Suppressor macrophage treated with lipopolysaccharide for 4 hours (primary cell): ENCODE measurements at places on chromosomes 1 and 21.
A peak's percentile ranks its signal among the peaks of the same experiment; 100 is the strongest.

GRCh38 chr1:19010995-19011844, 54.7 kb upstream of the IFFO2 start:
- DNase-seq: peak; percentile 95

DNA sequence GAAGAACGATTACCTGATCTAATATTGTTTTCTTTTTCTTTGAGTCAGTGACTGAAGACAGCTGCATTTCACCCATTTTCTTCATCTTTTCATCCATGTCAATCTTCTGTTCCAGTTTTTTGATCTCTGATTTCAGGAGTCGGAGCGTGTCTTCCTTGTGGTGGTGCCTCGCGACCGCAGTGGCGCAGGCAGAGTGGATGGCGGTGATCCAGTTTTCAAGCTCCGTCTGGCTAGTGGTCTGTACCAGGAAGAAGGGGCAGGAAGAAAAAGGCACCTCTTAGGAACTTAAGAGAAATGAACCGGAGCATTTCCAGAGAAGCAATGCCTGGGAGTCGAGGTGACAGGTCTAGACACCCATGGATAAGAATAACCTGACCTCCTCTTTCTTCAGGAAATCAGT, 118.3 kb downstream of the TIAM1 start:
- no peak for DNase-seq

GRCh38 chr1:50841791-50842387, 118.2 kb downstream of the FAF1 start:
- no peak for DNase-seq

DNA sequence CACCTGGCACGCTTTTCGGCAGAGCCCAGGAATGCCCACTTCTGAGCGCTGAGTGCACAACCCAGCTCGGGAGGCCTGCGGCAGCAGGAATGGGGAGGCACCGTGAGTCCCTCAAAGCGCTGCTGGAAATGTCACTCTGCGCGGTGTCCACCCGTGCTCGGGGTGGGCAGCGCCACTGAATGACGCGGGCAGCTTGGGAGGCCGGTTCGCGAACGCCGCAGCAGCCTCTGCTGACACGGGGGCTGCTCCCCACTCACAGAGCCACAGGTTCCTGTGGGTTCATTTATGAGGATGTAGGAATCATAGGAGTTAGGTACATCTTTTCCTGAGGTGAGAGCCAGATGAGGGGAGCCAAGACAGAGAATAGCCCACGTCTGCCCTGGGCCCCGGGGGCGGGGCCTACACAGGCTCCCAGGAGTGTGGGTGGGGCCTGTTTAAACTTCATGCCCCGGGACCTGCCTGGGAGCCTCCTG, 146.7 kb upstream of the COL6A1 start:
- no peak for DNase-seq

DNA sequence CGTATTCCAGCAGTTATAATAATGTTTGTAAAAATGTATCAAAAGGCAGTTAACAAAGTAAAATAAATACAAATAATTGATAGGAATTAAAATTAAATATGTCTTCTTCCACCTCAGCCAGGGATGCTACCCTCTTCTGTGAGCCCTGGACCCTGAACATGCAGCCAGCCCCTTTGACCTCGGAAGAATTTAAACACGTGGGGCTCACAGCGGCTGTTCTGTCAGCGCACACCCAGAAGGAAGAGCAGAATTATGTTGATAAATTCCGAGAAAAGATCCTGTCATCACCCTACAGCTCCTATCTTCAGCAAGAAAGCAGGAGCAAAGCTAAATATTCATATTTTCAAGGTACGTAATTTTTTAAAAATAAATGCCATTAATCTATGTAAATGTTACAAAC, 26.5 kb downstream of the UTS2 start:
- no peak for DNase-seq

DNA sequence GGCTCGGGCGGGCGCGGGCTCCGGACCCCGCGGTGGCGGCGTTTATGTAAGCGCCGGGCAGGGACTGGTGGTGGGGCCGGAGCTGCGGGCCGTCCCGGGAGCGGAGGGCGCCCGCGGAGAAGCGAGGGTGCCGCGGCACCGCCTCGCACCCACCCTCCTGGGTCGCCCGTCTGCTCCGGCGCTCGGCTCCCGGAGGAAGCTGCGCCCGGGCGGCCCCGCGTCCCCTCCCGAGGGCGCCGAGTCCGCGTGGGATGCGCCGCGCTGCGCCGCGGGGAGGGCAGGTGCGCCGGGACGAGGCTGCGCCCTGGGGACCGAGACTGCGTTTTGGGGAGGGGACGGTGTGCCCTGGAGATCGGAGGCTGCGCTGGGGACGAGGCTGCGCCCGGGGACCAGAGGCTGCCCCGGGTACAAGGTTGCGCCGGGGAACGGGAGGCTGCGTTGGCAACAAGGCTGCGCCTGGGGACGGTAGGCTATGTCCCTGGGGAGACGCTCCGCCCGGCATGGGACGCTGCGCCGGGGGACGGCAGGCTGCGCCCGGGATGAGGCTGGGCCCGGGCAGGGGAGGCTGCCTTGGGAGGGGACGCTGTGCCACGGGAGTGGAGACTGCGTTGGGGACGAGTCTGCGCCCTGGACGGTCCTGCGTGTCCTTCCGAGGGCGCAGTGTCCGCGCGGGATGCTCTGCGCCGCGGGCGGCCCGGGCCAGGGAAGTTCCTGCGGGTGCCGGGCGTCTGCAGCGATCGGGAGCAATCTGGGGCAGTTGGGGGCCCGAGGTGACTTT, 627 bp downstream of the ADARB1 start:
- peak; percentile 31 for DNase-seq

- no peak for DNase-seq
Observed at GRCh38 chr1:1347663-1348419, 1.4 kb downstream of the DVL1 start.

DNA sequence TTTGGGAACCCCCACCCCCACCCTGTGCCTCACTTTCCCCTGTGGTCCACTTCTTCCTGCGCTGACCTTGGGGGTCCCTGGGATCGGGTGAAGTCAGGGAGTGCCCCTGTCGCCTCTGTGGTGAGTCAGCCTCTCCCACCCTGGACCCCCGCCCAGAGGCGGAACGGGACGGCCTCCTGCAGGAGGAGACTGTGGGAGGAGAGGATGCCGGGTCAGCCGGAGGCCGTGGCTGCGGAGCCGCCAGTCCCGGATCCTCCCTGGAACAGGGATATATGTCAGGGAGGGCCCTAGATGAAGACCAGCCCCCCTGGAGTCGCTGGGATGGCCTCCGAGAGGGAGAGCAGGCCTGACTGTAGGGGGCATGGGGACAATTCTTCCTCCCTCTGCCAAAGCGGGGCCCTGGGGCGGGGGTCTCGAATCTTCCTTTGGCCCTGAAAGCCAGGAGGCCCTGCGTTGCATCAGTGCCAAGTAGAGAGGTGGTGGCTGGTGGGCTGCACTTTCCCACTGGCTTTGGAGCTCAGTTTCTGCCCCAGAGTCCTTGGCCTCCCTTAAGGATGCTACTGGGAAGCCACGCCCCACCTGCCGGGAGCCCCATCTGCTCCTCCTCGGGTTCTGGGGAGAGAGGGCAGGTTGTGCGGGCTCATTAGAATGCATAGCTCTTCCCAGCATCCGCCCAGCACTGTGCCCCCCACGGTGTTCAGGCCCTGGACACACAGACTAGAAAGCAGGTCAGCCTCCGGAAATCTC, 930 bp downstream of the ARHGEF10L start:
- no peak for DNase-seq

GRCh38 chr1:69459244-69459643, 108.5 kb upstream of the LRRC7 start:
- DNase-seq: no peak

DNA sequence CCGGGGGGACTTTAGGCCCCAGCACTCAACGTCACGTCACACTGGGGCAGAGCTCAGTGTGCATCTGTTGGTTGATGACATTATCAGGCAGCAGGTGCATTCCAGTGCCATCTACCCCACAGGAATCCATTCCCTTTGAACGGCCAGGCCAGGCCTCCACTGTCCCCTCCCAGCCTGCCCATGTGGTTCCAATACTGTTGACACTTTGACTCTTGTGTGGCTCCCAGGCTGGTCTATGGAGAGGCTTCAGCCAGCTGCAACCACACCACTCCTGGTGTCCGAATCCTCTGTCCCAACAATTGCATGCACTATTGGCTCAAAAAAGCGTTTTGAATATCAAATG, 92.0 kb upstream of the SIM2 start:
- no peak for DNase-seq

DNA sequence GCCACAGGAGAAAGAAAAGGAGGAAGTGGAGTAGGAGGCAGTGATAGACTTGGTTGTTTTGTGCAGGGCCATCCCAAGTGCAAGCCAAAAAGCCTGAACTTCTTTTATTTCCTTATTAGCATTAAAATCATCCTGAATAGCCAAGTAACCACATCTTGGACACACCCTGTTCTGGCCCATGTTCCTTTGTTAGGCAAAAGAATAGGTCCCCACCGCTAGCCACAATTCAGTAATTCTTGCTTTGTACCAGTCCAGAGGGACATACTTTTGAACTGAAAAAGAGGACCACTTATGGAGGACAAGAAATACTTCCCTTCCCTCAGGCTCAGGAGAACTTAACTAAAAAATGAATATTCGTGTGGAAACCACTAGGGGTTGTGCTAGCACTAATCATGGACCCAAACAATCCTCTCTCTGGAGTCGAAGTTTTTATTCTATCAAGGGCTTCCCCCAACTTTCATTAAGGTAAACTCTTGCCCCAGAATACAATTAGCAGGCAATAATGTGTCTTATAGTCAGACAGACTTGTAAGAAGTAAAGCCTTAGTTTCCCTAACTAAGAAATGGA, 19.4 kb downstream of the TNFSF4 start:
- no peak for DNase-seq

GRCh38 chr1:155019377-155020245, 14.0 kb downstream of the DCST2 start:
- no peak for DNase-seq

DNA sequence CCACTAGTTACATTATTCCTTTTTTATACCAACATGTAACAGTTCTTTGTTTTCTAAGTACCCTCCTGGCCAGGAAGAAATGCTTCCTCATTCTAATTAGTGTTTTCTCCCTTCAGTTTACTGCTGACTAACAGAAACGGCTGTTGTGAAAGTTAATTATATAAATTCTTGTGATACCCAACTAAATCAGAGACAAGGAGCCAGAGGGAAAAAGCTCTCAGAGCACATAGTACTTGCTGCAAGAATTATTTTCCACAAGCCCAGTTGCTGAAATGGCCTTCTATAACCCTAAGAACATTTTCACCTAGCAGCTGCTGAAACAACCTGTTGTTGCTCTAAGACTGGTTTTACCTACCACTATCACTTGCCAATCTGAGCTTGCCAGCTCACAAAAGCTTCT, 82.4 kb downstream of the FAF1 start:
- peak; percentile 9 for DNase-seq

- DNase-seq: no peak
Observed at GRCh38 chr1:25698252-25698651, 81.7 kb downstream of the MAN1C1 start.

- DNase-seq: no peak
Observed at GRCh38 chr1:218673170-218673569, 328.0 kb downstream of the TGFB2 start.

- no peak for DNase-seq
Observed at GRCh38 chr1:30834253-30834652, 74.3 kb downstream of the SDC3 start.

DNA sequence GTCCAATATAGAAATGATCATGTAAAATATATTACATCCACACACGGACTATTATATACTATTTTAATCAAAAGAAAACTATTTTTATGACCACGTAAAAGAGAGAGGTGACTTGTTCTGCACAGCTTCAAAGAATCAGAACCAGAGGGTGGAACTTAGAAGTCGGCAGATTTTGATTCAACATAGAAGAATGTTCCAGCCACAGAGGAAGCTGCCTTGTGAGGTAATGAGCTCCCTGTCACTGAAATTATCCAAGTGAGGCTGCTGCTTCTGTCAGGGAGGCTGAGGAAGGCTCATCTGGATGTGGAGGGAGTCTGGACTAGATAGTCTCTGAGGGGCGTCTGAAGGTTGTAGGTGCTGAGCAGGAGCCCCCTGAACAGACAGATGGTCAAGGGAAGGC, 2.7 kb downstream of the PLEKHA6 start:
- no peak for DNase-seq

DNA sequence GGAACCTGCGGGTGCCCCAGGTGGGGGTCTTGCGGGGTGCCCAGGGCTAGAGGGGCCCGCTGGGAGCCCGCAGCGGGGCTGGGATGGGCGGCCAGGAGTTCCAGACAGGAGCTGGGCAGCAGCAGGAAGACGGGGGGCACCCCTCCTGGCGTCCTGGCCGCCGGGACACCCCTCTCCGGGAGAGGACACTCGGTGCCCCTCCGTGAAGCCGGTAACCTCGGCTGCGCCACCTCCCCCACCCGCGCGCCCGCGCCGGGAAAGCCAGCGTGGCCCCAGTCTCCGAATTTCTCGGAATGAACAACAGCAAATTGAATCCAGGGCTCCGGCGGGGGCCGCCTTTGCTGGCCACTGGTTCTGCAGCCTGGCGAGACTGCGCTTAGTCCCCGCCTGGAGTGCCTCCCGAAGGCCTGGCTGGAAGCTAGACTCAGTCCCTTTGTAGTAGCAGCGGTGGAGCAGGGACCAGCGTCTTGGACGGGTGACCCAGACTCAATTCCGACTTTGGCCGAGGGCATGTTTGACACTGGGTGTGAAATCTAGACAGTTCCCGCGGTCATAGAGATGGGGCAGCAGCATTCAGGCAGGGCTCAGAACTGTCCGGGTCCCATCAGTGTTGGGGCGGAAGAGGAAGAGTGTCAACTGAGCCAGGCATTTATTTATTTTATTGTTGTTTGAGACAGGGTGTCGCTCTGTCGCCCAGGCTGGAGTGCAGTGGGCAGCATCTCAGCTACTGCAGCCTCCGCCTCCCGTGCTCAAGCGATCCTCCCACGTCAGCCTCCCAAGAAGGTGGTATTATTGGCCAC, 773 bp downstream of the IFNGR2 start:
- peak; percentile 65 for DNase-seq

DNA sequence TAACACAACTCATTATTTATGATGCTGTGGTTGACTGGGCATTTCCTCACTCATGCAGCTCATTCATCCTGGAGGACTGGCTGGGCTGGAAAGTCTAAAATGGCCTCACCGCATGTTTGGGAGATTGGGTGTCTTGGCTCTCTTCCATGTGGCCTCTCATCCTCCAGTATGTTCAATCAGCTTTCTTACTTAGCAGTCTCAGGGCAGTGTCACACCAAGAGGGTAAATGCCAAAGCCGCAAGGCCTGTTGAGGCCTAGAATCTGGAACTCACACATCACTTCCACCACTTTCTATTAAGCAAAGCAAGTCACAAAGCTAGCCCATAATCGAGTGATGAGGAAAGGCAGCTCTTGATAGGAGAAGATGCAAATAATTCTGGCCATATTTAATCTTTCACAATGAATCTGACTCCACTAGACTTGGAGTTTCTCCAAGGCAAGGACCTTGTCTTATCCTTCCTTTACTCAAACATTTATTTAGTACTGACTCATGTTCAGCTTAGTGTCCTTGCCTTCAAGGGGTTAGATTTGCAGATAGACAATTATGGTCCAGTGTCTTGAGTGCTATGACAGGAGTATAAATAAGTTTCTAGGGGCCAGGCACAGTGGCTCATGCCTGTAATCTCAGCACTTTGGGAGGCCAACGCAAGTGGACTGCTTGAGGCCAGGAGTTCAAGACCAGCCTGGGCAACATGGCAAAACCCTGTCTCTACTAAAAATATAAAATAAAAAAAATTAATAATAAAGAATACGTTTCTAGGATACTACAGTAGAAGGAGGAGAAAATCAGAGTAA, 45.1 kb downstream of the TMEM53 start:
- DNase-seq: no peak

- DNase-seq: no peak
Observed at GRCh38 chr1:241423541-241424479, 66.8 kb upstream of the RGS7 start.

- no peak for DNase-seq
Observed at GRCh38 chr1:184012187-184012586, 25.3 kb downstream of the COLGALT2 start.
